ENCODE measurements at places on chromosomes 4 and X. TPM values are rescaled to one million over a fixed set of nuclear protein-coding genes. Genes with fewer than 3 reads are reported as not detected.

HNRNPDL gene
- 145 TPM for total RNA-seq

WNK3 gene
- total RNA-seq: 0.67 TPM

TMEM128 gene
- total RNA-seq: 12.8 TPM

SORCS2 gene
- total RNA-seq: not detected

TRIM60 gene
- not detected for total RNA-seq

KCNE5 gene
- total RNA-seq: 0.32 TPM

ATOH1 gene
- not detected for total RNA-seq

STK26 gene
- total RNA-seq: 71.2 TPM

SMAD1 gene
- total RNA-seq: 17.4 TPM

BST1 gene
- 10.2 TPM for total RNA-seq

PHEX gene
- 0.64 TPM for total RNA-seq

VSIG1 gene
- not detected for total RNA-seq

USP17L21 gene
- not detected for total RNA-seq

ADAMTS3 gene
- 0.07 TPM for total RNA-seq

OTUD6A gene
- total RNA-seq: not detected

HTRA3 gene
- total RNA-seq: not detected

RPA4 gene
- 0.67 TPM for total RNA-seq

GRID2 gene
- total RNA-seq: not detected

TEX13C gene
- not detected for total RNA-seq

Measured in NCI-H460 (cell line).